ENCODE measurements at places on chromosomes 7 and 10. TPM values are rescaled to one million over a fixed set of nuclear protein-coding genes. Genes with fewer than 3 reads are reported as not detected.
A peak's percentile ranks its signal among the peaks of the same experiment; 100 is the strongest.

- DNase-seq: peak; percentile 14
- no peaks in the 10 kb centered on the region for H3K27me3 ChIP-seq
- H3K4me3 ChIP-seq: no peak overlapping the region
- H3K36me3 ChIP-seq: no peaks in the 10 kb centered on the region
Measured at GRCh38 chr7:17640730-17641377, 299.4 kb downstream of the SNX13 start.

GRCh38 chr10:13117841-13118783, 18.1 kb downstream of the OPTN start:
- peak; percentile 36 for DNase-seq
- H3K36me3 ChIP-seq: no peaks in the 10 kb centered on the region
- H3K27ac ChIP-seq: no peak overlapping the region
- H3K27me3 ChIP-seq: peaks cover 54% of the 10 kb centered on the region
- H3K4me1 ChIP-seq: peaks cover 17% of the 10 kb centered on the region

GRCh38 chr10:88791924-88792323, 10.6 kb upstream of the LIPM start:
- H3K27me3 ChIP-seq: peaks cover 17% of the 10 kb centered on the region
- peak overlapping the region; percentile 41 for H3K4me3 ChIP-seq
- peak; percentile 64 for DNase-seq
- H3K27ac ChIP-seq: peak overlapping the region; percentile 61
- peaks cover 37% of the 10 kb centered on the region for H3K4me1 ChIP-seq

DNA sequence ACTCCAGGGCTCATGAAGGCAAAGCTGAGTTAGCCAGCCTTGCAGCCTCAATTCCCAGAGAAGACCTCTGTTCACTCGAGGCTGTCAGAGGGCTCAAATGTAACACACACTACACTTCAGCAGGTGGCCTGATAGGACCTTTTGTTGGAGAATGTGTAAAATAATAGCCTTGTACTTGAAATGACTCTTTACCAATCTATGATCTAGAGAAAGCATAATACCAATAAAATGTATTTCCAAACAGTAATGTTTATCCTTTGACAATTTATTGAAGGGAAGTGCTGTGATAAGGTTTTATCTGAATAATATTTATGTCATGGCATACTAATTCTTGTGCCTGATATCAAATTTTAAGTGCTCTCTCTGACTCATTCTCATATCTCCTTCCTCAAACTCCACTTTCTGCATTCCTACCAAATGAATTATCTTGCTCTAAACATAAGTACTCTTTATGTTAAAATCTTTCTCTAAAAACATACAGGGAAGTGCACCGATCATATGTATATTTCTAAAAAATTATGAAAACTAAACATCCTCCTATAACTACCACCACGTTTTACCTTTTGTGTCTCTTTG, 20.9 kb downstream of the CYP3A7 start:
- no peaks in the 10 kb centered on the region for H3K4me1 ChIP-seq
- H3K36me3 ChIP-seq: no peaks in the 10 kb centered on the region
- no peak for DNase-seq
- no peak overlapping the region for H3K4me3 ChIP-seq
- H3K27me3 ChIP-seq: no peaks in the 10 kb centered on the region

The ADRB1 gene
- polyA plus RNA-seq: 3.4 TPM

DNA sequence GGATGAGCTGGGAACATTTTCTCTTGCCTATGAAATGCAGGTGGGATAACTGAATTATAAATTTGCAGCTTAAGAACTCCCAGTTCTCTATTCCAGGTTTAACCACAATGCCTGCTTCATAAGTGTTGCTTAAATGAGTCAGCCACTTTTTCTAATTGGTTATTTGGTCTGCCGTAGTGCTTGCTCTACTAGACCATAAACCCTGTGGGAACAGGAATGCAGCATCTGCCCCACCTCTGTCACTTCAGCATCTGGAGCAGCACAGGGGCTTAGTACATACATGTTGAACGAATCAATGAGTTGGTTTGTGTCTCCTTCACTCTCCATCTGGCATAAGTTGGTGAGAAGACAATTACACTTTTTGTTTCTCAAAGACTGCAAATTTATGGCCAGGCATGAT, 95.2 kb upstream of the PTER start:
- H3K4me3 ChIP-seq: no peak overlapping the region
- no peak overlapping the region for H3K27ac ChIP-seq
- H3K27me3 ChIP-seq: no peaks in the 10 kb centered on the region
- no peak for DNase-seq
- H3K36me3 ChIP-seq: no peaks in the 10 kb centered on the region
- no peaks in the 10 kb centered on the region for H3K4me1 ChIP-seq

DNA sequence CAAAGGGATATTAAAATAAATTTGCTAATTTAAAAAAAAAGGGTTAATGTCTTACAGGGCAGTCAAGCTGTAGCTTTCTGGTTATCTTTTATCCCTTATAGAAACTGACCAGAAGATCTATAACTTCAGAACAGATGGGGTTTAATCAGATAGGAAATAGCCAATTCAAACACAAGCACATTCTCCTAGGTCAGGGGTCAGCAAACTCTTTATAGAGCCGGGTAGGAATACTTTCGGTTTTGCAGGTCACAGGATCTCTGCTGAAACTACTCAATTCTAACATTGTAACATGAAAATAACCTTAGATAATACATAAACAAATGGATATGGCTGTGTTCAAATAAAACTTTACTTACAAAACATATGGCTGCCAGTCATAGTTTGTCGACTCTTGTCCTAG, 479.8 kb downstream of the ADRA2A start:
- no peak overlapping the region for H3K4me3 ChIP-seq
- H3K4me1 ChIP-seq: no peaks in the 10 kb centered on the region
- no peak overlapping the region for H3K27ac ChIP-seq
- no peak for DNase-seq

DNA sequence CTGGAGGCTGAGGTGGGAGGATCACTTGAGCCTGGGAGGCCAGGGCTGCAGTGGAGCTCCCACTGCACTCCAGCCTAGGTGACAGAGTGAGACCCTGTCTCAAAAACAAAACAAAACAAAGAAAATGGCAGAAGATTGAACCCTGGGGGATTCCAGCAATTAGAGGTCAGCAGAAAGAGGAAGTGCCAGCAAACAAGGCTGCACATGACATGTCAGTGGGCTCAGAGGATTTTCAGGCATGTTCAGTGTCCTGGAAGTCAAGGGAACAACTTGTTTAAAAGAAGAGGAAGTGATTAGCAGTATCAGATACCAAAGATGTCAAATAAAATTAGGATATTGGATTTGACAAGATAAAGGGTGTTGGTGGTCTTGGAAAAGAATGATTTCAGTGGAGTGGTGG, 32.3 kb downstream of the RAB18 start:
- H3K27ac ChIP-seq: peak overlapping the region; percentile 43
- no peaks in the 10 kb centered on the region for H3K4me1 ChIP-seq
- DNase-seq: peak; percentile 51
- H3K36me3 ChIP-seq: peaks cover 63% of the 10 kb centered on the region
- H3K4me3 ChIP-seq: no peak overlapping the region

GRCh38 chr10:76649723-76650127, 987.9 kb downstream of the KCNMA1 start:
- H3K27me3 ChIP-seq: no peaks in the 10 kb centered on the region
- H3K4me3 ChIP-seq: no peak overlapping the region
- no peaks in the 10 kb centered on the region for H3K36me3 ChIP-seq

The FAM25A gene
- not detected for polyA plus RNA-seq

DNA sequence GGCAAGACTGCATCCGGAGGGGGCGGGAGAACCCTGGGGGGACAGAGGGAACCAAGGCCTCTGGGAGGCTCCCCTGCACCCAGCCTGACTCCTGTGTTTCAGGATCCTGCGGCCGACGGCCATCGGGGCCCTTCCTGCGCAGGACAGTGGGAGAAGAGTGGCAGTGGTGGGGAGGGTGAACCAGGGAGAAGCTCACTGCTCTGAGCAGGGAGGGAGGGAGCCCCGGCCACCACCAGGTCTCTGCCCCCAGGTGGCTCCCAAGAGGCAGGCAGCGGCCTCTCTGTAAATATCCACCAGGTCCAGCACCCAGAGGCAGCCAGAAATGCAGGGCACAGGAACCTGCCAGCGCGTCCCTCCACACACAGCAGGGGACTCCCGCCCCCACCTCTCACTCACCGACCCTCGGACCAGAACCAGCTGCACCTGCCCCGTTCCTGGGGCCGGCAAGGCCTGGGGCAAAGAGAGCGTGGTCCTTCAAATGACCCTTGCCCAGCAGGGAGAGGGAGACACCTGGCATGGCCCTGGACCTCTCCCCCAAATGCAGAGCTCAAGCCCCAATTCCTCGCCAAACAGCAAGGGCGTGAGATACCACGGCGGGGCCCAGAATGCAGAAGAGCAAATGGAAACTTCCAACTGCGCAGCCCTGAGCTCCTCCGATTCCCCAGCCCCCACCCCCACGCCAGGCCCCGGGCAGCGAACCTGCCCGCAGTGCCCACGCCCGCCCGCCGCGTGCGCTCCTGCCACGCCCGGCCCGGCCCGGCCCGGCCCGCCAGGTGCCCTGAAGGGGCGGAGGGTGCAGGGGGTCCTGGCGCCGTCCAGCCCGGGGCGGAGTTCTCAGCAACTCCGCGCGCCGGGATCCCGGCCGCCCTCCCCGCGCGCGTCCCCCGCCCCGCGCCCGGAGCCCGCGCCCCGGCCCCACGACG, 805 bp downstream of the RASGEF1A start:
- no peak overlapping the region for H3K27ac ChIP-seq
- no peak overlapping the region for H3K4me3 ChIP-seq
- peaks cover 33% of the 10 kb centered on the region for H3K27me3 ChIP-seq
- H3K36me3 ChIP-seq: no peaks in the 10 kb centered on the region

GRCh38 chr7:118152149-118152548, 31.8 kb upstream of the LSM8 start:
- H3K27ac ChIP-seq: no peak overlapping the region
- H3K4me1 ChIP-seq: no peaks in the 10 kb centered on the region
- peaks cover 3% of the 10 kb centered on the region for H3K27me3 ChIP-seq
- H3K36me3 ChIP-seq: no peaks in the 10 kb centered on the region
- H3K4me3 ChIP-seq: no peak overlapping the region

The HMX3 gene
- not detected for polyA plus RNA-seq

The NRCAM gene
- polyA plus RNA-seq: not detected

GRCh38 chr10:65194555-65194954, 1673.4 kb downstream of the REEP3 start:
- H3K4me3 ChIP-seq: no peak overlapping the region
- no peak overlapping the region for H3K27ac ChIP-seq
- no peaks in the 10 kb centered on the region for H3K27me3 ChIP-seq
- DNase-seq: no peak

DNA sequence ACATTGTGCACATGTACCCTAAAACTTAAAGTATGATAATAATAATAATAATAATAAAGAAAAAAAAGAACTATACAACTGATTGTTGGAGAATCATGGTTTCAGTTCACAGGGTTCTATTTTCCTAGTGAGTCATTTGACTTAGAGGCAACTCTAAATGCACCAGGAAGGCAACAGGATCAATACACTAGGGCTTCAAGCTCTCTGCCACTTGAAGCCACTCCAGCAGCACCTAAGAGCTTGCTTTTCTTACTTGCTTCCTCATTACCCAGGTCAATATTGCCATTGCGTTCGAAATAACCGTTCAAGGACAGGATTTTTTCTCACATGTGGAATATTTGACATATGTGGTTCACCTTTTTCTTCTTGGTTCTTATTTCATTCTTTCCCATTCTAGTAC, 189.7 kb downstream of the GRM3 start:
- no peaks in the 10 kb centered on the region for H3K36me3 ChIP-seq
- no peak for DNase-seq
- no peaks in the 10 kb centered on the region for H3K27me3 ChIP-seq
- no peaks in the 10 kb centered on the region for H3K4me1 ChIP-seq
- no peak overlapping the region for H3K27ac ChIP-seq

- no peaks in the 10 kb centered on the region for H3K27me3 ChIP-seq
- H3K27ac ChIP-seq: peak overlapping the region; percentile 28
Measured at GRCh38 chr7:158805414-158805813, 23.9 kb downstream of the ESYT2 start.

GRCh38 chr7:28685644-28686417, 272.3 kb downstream of the TRIL start:
- DNase-seq: peak; percentile 94
- H3K36me3 ChIP-seq: peaks cover 11% of the 10 kb centered on the region
- no peaks in the 10 kb centered on the region for H3K27me3 ChIP-seq
- peak overlapping the region; percentile 92 for H3K27ac ChIP-seq
- H3K4me1 ChIP-seq: peaks cover 68% of the 10 kb centered on the region
- peak overlapping the region; percentile 93 for H3K4me3 ChIP-seq

GRCh38 chr10:129325893-129326292, 141.1 kb upstream of the MGMT start:
- no peaks in the 10 kb centered on the region for H3K36me3 ChIP-seq
- no peak overlapping the region for H3K27ac ChIP-seq
- H3K4me1 ChIP-seq: no peaks in the 10 kb centered on the region
- no peak overlapping the region for H3K4me3 ChIP-seq
- peaks cover 2% of the 10 kb centered on the region for H3K27me3 ChIP-seq

DNA sequence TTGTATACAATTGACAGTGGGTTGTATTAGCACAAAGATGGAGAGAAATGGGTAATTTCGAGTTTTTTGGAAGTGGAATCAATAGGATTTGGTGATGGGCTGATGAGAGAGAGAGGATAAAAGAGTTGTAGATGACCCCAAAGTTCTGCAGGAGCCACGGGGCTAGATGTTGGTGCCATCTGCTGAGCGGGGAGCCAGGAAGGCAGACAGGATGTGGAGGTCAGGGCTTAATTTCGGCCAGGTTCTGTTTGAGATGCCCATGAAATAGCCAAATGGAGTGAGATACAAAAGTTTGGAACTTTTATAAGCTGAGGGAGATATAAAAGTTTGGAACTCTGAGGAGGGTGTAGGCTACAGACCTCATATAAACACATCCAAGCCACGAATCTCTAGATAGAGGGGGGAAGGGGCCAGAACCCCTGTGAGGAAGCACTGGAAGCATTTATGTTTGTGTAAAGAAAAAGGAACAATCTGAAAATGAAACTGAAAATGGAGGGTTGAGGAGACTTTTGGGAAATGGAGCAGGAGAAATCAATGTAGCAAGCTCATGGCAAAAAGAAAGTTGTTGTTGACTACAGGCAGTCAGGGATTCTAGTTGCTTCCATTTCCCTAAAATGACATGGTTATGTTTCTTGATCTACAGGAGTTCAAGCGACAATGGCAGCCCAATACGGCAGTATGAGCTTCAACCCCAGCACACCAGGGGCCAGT, 2.2 kb downstream of the GIMAP4 start:
- H3K27ac ChIP-seq: peak overlapping the region; percentile 60
- peak overlapping the region; percentile 97 for H3K4me3 ChIP-seq
- no peaks in the 10 kb centered on the region for H3K27me3 ChIP-seq

The LMOD2 gene
- polyA plus RNA-seq: 0.09 TPM

GRCh38 chr7:40629891-40630290, 495.1 kb downstream of the SUGCT start:
- H3K27me3 ChIP-seq: no peaks in the 10 kb centered on the region
- H3K4me3 ChIP-seq: no peak overlapping the region
- no peaks in the 10 kb centered on the region for H3K36me3 ChIP-seq
- H3K4me1 ChIP-seq: no peaks in the 10 kb centered on the region

- no peak for DNase-seq
- H3K36me3 ChIP-seq: no peaks in the 10 kb centered on the region
- no peak overlapping the region for H3K4me3 ChIP-seq
- no peaks in the 10 kb centered on the region for H3K4me1 ChIP-seq
- H3K27me3 ChIP-seq: no peaks in the 10 kb centered on the region
- no peak overlapping the region for H3K27ac ChIP-seq
Measured at GRCh38 chr10:67723601-67724000, 27.6 kb upstream of the CTNNA3 start.
